ENCODE measurements at places on chromosomes 5 and 9.

GRCh38 chr9:29241320-29241719 lies 1668.0 kb upstream of the C9orf72 start:
- no peak for DNase-seq

DNA sequence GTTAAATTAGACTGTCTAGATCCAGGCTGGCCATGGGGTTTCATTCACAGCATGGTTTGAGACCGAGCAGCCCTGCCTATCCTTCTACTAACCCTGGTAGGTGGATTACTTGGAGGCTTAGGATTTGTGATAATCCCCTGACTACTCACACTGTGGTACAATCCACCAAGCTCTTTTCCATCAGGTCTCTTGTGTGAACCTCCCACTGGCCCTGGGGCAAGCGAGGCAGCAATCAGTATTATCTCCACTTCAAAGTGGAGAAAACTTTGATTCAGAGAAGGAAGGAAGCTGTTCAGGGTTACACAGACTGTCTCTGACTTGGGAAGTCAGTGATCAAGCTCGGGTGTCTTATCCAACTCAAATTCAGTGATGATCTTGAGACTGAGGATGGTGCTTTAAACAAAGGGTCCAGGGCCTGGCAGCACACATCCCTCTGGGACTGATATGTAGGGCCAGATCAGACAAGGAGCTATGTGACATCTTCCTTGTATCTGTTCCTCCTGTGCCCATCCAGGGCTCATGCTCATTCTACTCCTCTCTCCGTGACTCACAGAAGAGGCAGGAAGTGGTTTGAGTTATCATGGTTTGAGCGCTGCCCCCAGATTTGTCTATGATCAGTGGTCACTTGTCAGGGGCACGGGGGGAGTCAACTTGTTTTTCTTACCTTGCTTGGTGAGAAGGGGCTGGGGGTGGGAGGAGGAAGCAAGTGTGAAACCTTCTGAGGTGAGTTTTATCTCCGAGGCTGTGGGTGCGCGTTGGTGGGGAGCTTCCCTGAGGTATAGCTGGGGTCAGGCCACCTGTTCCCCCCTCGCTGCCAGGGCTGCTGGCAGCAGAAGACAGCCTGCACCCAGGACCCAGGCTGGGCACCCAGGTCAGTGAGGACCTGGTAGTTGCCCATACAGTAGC lies 48.6 kb downstream of the RGS3 start:
- DNase-seq = peak; percentile 47

DNA sequence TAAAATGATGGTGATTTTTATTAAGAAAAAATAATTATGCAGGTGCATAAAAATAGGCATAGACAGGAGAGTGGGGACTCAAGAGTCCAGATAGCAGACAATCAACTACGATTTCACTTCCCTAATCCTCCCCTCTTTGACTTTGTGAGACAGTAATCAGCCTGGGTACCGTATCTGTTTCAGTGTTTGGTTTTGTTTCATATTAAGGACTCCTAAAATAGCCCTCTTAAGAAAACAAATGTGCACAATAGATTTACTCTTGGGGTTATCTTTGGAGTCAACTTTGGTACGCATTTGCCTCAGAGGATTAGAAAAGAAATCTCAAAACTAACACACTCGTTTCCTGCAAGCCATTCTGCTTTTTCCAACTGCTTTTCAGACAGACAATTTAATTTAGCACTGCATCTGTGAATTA lies 96.3 kb downstream of the ZNF608 start:
- DNase-seq = no peak

- no peak for DNase-seq
Observed at GRCh38 chr5:87946271-87946670, 322.4 kb downstream of the TMEM161B start.

DNA sequence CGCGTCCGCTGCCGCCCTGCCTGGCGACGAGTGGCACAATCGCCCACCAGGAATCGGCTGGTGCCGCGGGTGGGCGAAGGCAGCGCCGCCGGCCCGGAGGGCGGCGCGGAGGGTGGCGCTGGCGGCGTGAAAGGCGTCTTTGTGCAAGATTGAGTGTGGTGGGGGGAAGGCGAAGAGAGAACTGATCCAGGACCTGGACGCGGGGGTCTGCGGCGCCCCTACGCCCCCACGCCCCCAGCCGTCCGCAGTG lies 4.6 kb upstream of the RGMB start:
- no peak for DNase-seq

DNA sequence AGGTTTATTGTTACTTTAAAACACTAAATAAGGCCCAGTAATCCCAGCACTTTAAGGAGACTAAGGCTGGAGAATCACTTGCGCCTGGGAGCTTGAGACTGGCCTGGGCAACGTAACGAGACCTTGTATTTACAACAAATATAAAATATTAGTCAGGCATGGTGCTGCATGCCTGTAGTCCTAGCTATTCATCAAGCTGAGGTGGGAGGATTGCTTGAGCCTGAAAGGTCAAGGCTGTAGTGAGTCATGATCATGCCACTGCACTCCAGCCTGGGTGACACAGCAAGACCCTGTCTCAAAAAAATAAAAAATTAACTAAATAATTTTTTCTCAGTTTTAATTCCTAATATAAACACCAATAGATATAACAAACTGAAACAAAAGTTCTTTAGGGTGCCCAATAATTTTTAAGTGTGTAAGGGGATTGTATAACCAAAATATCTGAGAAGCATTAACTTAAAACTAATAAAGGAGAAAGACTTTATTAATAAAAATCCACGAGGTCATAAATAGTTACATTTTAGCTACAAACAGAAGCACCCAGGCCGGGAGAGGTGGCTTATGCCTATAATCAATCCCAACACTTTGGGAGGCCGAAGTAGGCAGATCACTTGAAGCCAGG lies 32.7 kb downstream of the FAM13B start:
- no peak for DNase-seq

GRCh38 chr5:77430726-77431125 lies 61.4 kb downstream of the WDR41 start:
- DNase-seq = no peak

DNA sequence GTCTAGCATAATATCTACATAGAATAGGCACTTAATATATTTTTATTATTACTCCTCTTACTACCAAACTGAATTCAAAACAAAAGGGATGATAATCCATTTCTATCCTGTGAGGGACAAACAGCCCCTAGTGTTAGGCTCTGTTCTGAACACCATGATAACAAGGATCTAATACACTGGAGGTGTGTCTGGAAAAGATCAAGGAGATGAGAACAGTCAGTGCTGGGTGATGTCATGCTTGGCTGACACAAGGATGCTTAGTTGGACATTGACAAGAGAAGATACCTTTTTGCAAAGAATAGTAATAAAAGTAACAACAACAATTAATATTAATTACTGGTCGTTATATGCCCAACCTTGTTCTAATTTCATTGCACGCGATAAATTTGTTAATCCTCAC lies 458.7 kb downstream of the EBF1 start:
- DNase-seq = no peak

GRCh38 chr9:7315116-7315515 lies 484.5 kb downstream of the DMAC1 start:
- DNase-seq = no peak

DNA sequence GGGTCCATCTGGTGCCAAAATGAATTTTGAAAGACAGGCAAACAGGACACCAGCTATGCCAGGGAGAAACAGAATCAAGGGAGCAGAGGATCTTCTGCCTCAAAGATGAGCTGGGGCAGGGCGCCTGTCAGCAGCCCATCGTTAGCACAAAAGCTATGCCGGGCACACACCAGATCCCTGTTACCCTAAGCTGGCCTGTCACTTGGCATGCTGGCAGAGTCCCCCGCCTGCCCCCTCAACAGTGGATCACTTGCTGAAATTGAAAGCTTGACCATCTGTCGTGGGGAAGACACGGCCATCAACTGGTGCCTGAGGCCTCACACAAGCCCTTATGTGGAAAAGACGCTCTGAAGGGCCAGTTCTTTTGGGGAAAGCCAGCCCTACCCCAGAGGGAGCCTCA lies 256.4 kb downstream of the EBF1 start:
- DNase-seq = no peak

GRCh38 chr5:8135742-8136141 lies 266.8 kb downstream of the MTRR start:
- DNase-seq = no peak

DNA sequence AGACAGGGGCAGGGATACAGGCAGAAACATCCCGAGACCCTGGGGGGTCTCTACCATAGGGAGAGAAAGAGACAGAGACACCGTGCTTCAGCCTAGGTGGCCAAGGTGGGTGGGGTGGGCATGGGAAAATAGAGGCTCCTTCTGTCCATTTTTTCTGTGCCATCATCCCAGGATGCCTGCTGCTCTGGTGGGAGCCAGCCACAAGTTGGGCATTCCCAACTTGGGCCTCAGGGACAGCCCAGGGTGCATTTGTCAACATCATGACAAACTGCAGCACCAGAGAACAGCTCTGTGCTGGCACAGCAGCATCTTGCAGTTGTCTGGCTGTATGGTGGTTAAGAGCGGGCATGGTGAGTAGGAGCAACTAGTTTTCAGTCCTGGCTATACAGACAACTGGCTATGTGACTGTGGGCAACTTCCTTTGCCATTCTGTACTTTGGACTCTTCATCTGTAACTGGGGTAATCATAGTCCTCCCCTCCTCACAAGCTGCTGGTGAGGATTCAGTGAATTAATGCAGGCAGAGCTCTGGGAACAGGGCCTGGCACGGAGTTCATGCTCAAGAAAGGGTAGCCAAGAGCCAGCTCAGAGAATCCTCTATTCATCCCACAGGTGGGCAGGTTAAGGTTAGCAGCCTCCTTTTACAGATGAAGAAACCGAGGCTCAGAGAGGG lies 100.4 kb downstream of the RGS3 start:
- DNase-seq = no peak

- no peak for DNase-seq
Observed at GRCh38 chr5:1667648-1668140, 131.9 kb downstream of the MRPL36 start.

DNA sequence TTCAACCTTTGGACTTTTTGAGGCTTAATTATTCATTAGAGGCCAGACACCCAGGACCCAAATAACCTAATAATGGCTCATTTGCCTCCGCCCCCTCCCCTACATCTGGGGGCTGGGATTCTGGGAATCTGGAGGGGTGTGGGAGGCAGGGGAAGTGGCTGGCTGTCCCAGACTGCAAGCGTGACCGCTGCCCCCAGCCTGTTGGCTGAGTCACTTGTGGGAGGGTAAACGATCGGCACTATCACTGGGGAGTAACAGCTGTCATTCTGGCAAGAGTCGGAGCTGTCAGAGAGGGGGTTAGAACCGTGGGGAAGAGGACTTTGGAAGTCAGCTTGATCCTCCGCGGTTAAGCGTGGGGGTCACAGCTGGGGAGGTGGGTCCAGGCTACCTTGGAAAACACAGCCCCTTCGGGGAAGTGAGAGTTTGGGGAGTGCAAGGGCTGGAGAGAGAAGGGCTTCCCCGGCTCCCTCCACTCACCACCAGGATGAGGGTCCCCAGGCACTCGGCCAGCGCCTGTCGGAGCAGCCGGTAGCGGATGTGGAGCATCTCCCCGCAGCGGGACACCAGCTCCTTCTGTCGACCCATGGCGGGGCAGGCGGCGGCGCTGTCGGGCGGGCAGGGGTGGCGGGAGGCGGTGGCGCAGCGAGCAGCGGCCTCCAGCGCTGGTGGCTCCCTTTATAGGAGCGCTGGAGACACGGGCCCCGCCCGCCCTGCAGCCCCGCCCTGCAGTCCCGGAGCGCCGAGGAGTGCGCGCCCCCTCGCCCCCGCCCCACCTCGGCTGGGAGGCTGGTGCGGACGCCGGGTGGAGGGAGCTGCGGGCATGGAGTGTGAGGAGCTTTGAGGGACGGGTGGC lies at the start of gene AQP3:
Gene AQP3, minus strand, starts transcription at position 648 of the 853 bp plus-strand sequence. Its CDS starts 63 bp downstream, at position 585.
- peak; percentile 45 for DNase-seq

DNA sequence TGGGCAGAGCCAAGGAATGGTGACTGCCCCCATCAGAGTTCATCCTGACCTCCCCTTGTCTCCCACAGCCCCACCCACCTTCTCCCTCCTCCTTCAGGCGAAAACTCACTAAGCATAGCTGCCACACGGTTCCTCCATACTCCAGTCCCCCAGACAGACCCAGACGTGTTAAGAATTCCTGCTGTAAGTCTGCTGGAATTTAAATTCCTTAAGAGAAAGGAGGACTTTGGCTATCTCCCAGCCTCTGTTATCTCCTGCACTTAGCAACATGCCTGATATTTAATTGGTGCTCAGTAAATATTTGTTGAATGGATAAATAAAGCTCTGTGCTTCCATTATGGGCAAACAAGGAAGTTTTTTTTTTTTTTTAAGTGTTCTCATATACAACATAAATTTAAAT lies 213.7 kb downstream of the RFK start:
- no peak for DNase-seq

DNA sequence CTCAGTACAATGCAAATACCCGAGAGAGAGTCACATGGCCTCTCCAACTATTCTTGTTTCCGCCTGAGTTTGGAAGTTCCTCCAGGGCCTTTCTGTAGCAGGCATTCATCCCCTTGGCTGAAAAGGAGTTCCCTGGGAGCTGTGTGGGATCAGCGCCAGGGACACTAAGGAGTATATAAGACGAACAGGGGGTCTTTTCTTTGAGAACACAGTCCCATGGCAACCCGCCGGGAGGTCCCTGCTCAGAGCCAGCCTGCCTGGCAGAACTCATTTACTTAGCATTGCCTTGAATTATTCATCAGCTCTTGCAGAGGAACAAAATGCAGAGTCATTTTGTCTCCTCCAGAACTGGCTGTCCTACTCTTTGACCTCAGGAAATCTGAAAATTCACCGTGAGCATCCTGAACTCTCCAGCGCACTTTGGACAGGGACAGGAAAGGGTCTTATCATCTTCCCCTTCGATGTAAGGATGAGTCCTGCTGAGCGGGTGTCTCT lies 120.4 kb upstream of the OSMR start:
- no peak for DNase-seq

DNA sequence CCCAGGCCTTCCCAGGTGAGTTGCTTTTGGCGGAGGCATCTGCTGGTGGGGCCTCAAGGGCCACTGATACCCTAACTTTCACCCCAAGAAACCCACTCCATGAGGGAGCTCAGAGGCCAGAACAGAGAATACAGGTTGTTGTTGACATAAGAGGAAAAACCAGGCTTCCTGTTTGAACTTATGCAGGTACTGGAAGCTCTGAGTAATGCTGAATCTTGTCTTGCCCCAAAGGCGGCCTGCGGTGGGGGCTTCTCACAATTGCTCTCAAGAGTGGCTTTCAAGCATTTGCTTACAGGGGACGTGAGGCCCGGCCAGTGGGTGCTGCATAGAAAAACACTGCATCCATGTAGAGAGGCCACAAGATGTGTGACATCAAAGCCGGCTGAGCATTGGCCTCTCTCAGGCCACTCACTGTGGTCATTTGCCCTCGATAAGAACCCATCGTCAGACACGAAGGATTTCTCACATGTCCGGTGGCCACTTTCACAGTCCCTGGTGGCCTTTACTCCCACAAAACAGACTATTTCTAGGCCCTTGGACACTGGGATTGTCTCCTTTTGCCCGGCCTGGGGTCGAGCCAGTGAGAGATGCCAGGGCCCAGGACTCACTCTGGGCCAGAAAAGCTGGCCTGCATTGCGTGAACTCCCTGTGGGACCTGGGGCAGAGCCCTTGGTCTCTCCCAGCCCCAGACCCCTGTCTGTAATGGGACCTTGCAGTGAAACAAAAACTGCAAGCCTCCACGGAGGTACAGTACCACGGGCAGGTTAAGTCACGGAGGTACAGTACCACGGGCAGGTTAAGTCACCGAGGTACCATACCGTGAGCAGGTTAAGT lies 34.5 kb upstream of the TCF7 start:
- peak; percentile 59 for DNase-seq

Measured in stimulated activated CD4-positive, alpha-beta T cell treated with anti-CD3 and anti-CD28 coated beads, Interleukin-12 subunit alpha, Interleukin-12 subunit beta, amount 100 ng/mL, for 24 hours (primary cell).